Esophagus muscularis mucosa (tissue), 4 donors: ENCODE measurements at places on chromosomes 5 and 9.

DNA sequence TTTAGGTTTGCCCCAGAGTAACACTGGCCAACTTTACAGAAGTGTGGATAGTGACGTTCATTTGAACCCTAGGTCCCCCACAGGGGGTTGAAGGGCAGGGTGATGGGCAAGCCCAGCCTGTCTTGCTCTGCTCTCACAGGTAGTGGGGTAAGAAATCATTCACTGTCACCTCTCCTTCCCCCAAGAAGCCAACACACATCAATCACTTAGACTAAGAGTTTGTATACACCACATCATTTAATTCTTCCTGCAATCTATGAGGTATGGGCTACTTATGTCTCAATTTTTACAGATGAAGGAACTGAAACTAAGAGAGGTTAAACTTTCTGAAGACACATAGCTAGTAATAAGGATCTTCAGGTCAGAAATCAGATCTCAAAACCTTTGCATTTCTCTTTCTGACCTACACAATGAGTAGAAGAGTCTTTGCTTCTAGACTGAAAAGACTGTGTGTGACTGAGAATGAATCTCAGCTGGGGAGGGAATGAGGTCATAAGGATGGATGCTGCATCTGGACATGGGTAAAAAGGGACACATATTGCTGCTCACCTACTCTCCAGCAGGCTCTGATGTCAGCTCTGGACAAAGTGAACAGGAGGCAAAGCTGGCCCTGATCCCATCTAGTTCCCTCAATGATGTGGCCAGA is 81.0 kb upstream of the EQTN start:
- no peak for DNase-seq

DNA sequence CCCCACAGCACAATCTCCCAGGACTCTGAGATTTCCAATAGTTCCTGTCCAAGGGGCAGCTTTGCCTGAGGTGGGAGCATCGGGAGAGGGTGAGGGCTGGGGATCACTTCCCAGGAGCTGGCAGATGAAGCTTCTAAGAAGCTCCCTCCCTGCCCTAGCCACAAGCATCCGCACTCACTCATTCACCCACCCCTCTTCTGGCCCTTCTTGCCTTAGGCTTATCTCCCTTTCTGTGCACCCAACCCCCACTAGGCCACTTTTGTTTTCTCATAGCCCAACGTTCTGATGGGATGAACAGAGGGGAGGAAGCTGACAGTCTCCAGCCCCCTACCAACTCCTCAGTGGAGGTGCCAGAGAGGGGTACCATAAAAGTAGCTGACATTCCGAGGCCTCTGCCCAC is 3.7 kb upstream of the PCDH1 start:
- no peak for DNase-seq

GRCh38 chr5:149886060-149886459 is 58.5 kb downstream of the PDE6A start:
- no peak for DNase-seq

GRCh38 chr5:94968507-94969095 is 316.3 kb downstream of the MCTP1 start:
- DNase-seq, result no peak

DNA sequence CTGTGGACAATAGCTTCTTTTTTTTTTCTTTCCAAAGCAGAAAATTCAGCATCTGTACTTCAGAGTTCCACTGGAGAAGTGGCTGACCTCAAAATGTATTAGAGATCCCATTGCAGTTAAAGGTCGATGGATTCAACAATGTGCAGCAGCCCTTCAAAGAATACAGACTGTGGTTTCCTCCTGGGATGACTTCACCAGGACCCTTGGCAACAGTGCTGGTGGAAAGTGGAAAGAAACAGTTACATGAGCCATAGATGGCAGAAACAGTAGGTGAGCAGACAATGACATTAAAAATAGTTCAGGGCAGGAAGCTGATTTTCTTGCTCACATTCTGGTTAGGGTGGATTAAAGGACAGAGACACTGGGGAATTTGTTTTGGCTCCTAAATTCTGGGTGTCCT is 62.4 kb downstream of the SLC28A3 start:
- no peak for DNase-seq

DNA sequence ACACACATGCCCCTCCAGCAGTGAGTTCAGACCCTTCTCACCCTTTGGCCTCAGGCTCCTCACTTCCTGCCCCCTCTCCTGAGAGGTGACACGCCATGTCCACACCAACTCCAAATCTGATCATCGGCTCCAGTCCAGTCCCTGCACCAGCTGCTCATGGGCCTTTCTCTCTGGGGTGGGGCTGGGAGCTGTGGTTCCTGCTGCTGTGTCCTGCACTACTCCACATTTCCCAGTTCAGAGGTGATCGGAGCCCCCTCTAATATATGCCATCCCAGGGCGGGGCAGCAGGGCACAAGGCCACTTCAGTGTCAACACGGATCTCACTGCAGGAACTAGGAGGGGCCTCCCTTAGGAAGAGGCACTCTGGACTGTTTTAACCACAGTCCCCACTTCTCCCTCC is 91.5 kb downstream of the ADAMTS2 start:
- DNase-seq, result no peak

DNA sequence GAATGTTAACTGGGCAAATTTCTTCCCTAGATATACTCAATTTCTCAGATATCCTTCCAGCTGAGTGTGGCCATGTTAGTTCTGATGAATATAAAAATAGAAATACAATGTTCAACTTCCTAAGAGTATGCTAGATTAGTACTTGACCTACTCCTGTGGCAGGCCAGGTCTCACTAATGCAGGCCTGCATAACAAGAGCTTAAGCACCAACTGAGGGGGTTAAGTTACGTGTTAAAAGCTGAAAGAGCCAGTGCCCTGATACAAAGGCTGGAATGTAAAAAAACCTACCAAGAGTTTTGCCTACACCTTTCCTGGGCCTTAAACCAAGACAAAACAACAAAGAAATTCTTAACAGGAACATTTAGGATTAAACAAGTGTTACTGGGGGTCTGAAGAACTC is 102.8 kb downstream of the MRPS30 start:
- DNase-seq, result no peak

GRCh38 chr5:40958811-40959210 is 49.5 kb downstream of the C7 start:
- no peak for DNase-seq

- DNase-seq, result no peak
These were observed 11.1 kb downstream of the CSF1R start for GRCh38 chr5:150075233-150075632.
